ENCODE measurements at places on chromosomes 3 and 15.

DNA sequence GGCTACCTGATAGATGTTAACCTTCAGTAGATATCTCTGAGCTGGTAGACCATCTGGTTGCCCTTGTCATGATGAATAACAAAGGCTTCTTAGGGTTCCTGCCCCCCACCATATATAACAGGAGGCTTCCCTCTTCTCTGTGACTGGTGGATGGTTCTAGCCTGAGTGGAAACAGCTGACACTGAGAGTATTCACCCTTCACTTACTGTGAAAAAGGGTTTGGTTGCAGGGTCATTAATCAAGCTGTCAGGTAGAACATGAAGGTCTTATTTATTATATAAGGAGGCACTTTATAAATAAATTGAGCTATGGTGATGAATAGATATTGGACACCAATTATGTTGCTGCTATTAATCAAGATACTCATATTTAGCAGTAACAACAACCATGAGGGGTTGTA lies 58.6 kb downstream of the CACNA2D3 start:
- DNase-seq: no peak

DNA sequence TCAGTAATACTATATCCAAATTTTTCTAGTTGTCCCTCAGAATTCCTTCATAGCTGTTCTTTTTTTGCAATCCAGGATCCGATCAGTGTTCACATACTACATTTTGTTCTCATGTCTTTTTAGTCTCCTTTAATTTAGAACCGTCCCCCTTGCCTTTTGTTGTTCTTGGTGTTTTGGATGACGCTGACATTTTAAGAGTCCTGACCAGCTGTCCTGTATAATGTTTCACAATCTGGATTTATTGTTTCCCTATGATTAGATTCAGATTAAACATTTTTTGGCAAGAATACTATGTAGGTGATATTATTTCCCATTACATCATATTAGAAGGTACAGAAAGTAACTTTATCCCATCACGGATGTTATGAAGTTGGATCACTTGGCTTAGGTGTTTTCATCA lies 11.4 kb downstream of the TUBGCP4 start:
- DNase-seq: no peak

- DNase-seq: no peak
Observed at GRCh38 chr3:59304296-59304695, 254.5 kb upstream of the CFAP20DC start.

DNA sequence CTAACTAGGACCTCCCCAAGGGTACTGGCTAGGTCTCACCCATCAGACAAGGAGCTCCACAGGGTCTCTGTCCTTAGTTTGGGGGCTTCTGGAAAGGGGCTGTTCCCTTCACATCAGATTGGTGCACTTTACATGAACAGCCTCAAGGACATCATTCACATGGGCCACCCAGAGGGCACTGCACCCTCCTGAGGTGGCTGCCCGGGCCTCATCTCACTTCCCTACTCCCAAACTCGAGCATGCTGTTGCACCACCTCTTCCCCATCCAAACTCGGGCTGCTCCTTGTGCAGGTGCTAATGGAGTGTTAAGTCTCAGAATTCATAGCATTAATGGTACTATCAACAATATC lies 48.1 kb downstream of the RAB11A start:
- DNase-seq: no peak

DNA sequence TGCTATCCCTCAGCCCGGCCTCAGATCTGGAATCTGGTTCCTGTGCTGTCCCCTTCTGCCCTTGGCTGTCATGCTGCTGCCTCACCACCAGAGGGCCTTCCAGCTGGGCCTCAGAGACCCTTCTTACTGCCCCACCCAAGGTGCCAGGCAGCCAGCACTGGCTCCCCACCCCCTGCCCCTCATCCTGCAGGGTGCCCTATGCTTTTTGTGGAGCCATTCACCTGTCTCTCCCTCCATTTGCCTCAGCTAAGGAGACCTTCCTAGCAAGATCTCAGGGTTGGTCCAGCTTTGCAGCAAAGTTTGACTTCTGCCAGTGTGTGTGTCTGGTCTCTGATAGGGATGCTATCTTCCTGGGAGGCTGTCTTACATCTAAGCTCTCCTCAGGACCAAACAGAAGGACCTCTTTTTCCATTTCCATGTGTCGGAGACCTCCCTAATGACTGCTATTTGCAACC lies 1.9 kb upstream of the VWA5B2 start:
- peak; percentile 72 for DNase-seq

DNA sequence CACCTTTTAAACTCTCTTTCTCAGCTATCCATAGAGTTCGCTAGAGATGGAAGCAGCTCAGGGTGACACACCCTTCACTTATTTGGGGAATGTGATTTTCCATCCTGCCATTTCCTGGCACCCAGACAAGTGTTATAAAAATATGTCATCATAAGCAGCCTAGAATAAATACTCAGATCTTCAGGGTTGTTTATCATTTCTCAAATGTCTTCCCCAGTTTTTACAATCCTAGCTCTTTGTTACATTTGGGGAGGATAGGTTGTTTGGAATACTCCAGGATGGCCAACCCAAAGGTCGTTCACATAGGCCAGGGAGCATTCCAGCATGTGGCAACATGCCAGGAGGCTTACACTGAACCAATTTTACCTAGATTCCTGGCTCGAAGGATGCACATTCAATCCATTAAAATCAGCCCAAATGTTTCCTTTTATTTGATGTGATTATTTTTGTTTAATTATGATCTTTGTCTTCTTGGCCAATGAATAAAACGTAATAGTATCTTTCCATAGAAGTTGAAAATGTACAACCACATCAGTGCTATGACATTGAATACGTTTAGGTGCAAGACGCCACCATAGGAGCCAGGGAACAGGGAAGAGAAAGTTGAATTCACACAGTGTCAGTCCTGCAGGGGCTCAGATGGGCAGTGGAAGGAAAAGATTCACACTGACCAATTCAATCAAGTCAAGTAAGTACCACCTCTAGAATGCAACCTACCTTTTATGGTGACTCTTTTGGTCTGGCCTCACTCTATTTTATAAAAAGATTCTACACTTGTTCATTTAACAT lies 537.7 kb upstream of the MDFIC2 start:
- DNase-seq: no peak

All from GM23338 (cell line).